Cortex of kidney (tissue), 1 donor: ENCODE measurements at places on chromosomes 7 and 10.

DNA sequence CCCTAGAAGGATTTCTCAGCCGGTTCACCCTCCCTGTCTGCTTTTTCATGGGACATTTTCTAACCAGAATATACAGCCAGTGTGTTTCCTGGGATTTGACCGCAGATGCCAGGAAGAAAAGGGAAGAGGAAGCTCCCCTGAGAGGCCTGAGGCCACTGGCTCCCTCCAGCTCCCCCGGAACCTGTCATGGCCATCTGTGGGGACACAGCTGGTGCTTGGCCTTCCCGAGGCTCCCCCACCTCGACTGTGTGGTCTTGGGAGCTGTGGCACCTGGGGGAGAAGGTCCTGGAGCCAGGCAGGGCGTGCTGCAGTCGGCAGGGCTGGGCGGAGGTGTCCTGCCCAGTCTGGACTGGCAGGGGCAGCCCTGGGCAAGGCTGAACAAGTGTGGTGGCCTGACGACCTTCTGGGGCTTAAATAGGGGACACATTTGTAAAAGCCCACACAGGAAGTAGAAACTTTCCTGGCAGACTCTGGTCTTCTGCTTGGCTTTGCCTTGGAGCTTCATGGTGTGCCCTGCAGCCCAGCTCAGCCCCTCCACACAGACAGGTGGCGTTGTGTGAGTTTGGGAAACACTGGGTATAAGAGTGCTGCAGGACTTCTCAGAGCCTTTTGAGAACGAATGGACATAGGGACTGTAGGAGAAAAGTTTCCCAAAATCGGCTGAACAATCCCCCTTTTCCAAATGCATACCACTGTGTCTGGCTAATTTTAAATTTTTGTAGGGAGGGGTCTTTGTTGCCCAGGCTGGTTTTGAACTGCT lies 6.8 kb downstream of the BRI3 start:
- no peak for DNase-seq

DNA sequence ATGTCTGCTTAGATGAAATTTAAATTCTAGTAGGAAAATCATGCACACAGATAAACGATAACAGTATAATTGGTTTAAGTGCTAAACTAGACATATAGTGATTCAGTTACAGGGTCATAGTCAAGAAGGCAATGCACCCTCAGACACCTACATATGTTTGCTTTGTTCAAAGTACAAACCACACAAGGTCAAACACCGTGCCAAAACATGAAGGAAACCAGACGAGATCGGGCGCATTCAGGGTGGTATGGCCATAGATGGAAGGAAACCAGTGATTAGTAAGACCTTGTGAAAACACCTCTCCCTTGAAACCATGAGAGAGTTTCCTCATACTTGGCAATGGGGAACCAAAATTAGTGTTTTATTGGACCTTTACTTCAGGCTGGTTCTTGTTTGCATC lies 906.9 kb downstream of the PCDH15 start:
- DNase-seq, result no peak

- no peak for DNase-seq
Observed at GRCh38 chr7:64685091-64685490, 19.2 kb downstream of the ZNF107 start.

- DNase-seq, result no peak
Observed at GRCh38 chr7:28516390-28517172, 104.3 kb downstream of the CREB5 start.

DNA sequence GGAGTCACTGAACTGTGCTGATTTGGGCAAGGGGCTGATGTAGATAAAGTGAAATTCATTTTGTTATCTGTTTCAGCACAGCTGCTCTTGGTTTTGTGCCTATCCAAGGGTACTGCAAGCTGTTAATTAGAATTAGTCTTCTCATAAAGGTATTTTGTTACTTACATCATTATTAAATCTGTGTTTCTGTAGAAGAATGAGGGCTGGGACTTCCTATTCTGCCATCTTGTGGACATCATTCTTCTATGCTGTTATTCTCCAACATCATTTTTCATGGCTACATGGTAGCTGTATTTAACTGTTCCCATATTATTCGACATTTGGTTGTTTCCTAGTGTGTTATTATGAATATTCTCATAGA lies 76.2 kb upstream of the CCDC71L start:
- DNase-seq, result no peak

DNA sequence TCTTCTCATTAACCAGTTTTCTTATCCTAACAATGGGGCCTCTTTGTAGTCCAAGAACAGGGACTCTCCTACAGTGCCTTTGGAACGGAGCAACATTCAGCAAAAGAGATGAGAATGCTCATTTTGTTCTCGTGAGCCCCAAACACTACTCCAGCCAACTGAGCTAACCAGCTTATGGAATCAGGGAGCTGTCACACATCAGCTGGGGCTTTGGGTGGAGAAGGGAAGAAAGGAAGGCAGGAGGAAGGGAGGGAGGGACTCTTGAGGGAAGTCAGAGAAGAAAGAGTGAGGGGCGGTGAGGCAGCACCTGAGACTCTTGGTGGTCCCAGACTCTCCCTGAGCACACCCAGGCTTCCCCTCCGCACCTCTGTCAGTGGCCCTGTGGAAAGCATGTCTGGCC lies 123.1 kb downstream of the CLEC2L start:
- DNase-seq, result no peak

GRCh38 chr10:130875897-130876472 lies 435.5 kb downstream of the TCERG1L start:
- DNase-seq, result no peak

DNA sequence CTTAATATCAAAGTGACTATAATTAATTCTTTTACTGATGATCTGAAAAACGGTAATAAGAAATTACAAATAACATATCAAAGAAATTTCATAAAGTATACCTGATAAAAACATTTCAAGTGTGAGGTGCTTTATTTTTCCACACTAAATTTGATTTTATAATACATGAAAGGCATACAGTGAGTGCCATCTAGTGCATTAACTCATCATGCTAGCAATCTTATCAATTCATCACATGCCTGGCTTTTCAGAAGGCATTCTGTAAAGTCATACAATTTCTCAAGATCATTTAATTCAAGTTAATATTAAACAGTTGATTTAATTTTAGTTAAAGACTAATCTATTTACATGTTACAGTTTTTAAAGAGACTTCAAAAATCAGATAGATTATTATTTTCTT lies 1020.9 kb downstream of the GATA3 start:
- no peak for DNase-seq

GRCh38 chr10:113518816-113519591 lies 33.8 kb upstream of the HABP2 start:
- DNase-seq, result no peak
